ENCODE measurements at places on chromosomes 12 and 14. TPM values are rescaled to one million over a fixed set of nuclear protein-coding genes. Genes with fewer than 3 reads are reported as not detected.

AGAP2 gene
- total RNA-seq: 0.14 TPM

SRRM4 gene
- total RNA-seq: under 0.01 TPM

SERPINA9 gene
- total RNA-seq: not detected

CCDC77 gene
- 4.3 TPM for total RNA-seq

BDKRB2 gene
- total RNA-seq: 38.6 TPM

KRR1 gene
- 23.2 TPM for total RNA-seq

CRIP1 gene
- total RNA-seq: 3.3 TPM

ARL6IP4 gene
- 157 TPM for total RNA-seq

MORN3 gene
- 0.65 TPM for total RNA-seq

ZBTB42 gene
- total RNA-seq: 1.00 TPM

DEPDC4 gene
- 0.71 TPM for total RNA-seq

DNAH10 gene
- 0.43 TPM for total RNA-seq

CAPZA3 gene
- total RNA-seq: 0.14 TPM

GPRC5A gene
- total RNA-seq: 25.9 TPM

CMA1 gene
- not detected for total RNA-seq

TAS2R7 gene
- not detected for total RNA-seq

RNU4-1 gene
- under 0.01 TPM for total RNA-seq

CLEC4C gene
- total RNA-seq: not detected

TAS2R42 gene
- total RNA-seq: not detected

MIPOL1 gene
- 8.0 TPM for total RNA-seq

OR4E2 gene
- total RNA-seq: not detected

C12orf60 gene
- total RNA-seq: 0.74 TPM

LRRIQ1 gene
- total RNA-seq: 0.14 TPM

IL31 gene
- total RNA-seq: not detected

IAPP gene
- total RNA-seq: not detected

CLEC2A gene
- total RNA-seq: not detected

CCDC177 gene
- total RNA-seq: under 0.01 TPM

KRT80 gene
- under 0.01 TPM for total RNA-seq

ZNF891 gene
- 0.92 TPM for total RNA-seq

PTHLH gene
- 2.0 TPM for total RNA-seq

ALX1 gene
- 2.5 TPM for total RNA-seq

AQP2 gene
- not detected for total RNA-seq

CLECL1 gene
- total RNA-seq: not detected

SIX4 gene
- total RNA-seq: 7.8 TPM

MEG3 gene
- total RNA-seq: 145 TPM

ISM2 gene
- 0.14 TPM for total RNA-seq

PHLDA1 gene
- total RNA-seq: 39.1 TPM

DAO gene
- total RNA-seq: not detected

GYS2 gene
- total RNA-seq: not detected

A2M gene
- total RNA-seq: 12.1 TPM

TRPV4 gene
- total RNA-seq: 2.6 TPM

LRRC10 gene
- not detected for total RNA-seq

PRH2 gene
- total RNA-seq: 0.18 TPM

CIDEB gene
- 1.8 TPM for total RNA-seq

KRT83 gene
- total RNA-seq: not detected

KRT75 gene
- total RNA-seq: not detected

SLCO1B1 gene
- total RNA-seq: not detected

HCAR1 gene
- 0.09 TPM for total RNA-seq

OTX2 gene
- total RNA-seq: not detected

NXPH4 gene
- 0.65 TPM for total RNA-seq

ATL1 gene
- 7.0 TPM for total RNA-seq

CCDC197 gene
- total RNA-seq: not detected

PPP1R3E gene
- total RNA-seq: 2.6 TPM

ZNF140 gene
- total RNA-seq: 31.4 TPM

KERA gene
- not detected for total RNA-seq

TDRD9 gene
- total RNA-seq: 0.37 TPM

OR6C70 gene
- not detected for total RNA-seq

TCP11L2 gene
- 65.1 TPM for total RNA-seq

SERPINA10 gene
- not detected for total RNA-seq

Measured in smooth muscle cell of bladder (primary cell).